ENCODE measurements at places on chromosomes 4 and X. TPM values are rescaled to one million over a fixed set of nuclear protein-coding genes. Genes with fewer than 3 reads are reported as not detected.

DNA sequence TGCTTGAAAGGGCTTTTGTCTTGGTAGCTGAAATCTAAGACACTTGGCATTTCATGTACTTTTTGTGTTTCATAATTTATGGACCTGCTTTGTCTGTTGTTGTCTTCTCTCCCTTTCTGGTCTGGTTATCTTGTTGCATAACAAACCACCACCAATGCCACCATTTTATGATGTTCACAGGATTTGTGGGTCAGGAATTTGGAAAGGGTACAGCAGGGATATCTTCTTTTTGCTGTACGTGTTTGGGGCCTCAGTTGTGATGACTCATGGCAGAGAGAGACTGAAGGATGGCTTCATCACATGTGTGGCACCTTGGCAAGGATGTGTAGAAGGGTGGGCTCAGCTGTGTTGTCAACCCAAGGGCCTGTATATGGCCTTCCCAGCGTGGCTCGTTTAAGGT is 35.2 kb downstream of the KDM6A start:
- no peak for DNase-seq
- peaks cover 56% of the 10 kb centered on the region for H3K4me1 ChIP-seq
- H3K36me3 ChIP-seq: peaks cover 3% of the 10 kb centered on the region

- no peak overlapping the region for H3K4me3 ChIP-seq
- H3K27ac ChIP-seq: no peak overlapping the region
- H3K27me3 ChIP-seq: peaks cover 4% of the 10 kb centered on the region
- H3K36me3 ChIP-seq: no peaks in the 10 kb centered on the region
- DNase-seq: no peak
- no peaks in the 10 kb centered on the region for H3K4me1 ChIP-seq
Observed at GRCh38 chrX:130561930-130562329, 160.1 kb downstream of the RBMX2 start.

ADH1A gene
- total RNA-seq: not detected

CXCL8 gene
- total RNA-seq: 0.76 TPM

DNA sequence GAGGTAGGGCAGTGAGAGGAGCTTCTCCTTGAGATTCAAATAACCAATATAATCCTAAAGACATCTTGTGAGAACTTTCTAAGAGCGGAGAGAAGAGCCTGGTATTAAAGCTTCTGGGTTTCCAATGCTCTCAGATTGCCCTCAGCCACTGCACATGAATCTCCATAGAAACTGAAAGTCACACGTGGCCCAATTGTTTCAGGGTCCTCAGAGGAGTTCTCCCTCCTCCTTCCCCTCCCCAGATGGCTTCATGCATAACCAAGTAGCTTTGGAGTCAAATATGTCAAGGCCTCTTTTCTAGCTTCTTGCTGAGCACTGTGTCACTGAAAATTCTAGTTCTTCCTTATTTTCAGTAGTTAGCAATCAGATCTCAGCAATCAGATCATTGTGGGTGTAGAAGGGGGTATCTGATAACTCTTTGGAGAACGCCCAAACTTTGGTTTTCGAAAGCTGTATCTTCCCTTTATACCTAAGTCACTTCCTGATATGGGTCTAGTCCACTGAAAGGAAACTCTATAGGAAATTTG is 2.2 kb downstream of the BTK start:
- no peaks in the 10 kb centered on the region for H3K4me1 ChIP-seq
- H3K27me3 ChIP-seq: peaks cover 3% of the 10 kb centered on the region
- no peak overlapping the region for H3K27ac ChIP-seq
- no peaks in the 10 kb centered on the region for H3K36me3 ChIP-seq
- no peak overlapping the region for H3K4me3 ChIP-seq

DNA sequence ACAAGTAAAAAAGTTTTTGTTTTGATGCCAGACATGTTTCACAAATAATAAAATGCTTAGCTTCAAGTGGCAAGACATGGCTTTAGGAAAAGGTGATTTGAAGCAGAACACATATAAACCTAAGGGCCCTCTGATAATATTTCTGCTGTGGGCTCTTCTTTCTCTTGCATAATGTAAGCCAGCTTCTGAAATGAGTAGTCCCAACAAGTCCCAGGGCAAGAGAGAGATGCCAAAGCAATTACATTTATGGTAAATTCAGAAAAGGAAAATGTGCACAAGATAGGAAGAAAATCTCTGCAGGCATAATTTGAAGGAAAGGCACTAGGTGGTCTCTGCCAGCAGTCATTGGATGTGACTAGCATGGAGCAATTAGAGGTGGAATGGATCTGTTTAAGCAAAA is 170.8 kb upstream of the GALNT7 start:
- no peak overlapping the region for H3K4me3 ChIP-seq
- H3K27me3 ChIP-seq: peaks cover 12% of the 10 kb centered on the region
- DNase-seq: no peak
- no peaks in the 10 kb centered on the region for H3K36me3 ChIP-seq
- peaks cover 9% of the 10 kb centered on the region for H3K4me1 ChIP-seq

APLN gene
- 1.9 TPM for total RNA-seq

PAGE1 gene
- not detected for total RNA-seq

ARHGAP36 gene
- total RNA-seq: not detected

DNA sequence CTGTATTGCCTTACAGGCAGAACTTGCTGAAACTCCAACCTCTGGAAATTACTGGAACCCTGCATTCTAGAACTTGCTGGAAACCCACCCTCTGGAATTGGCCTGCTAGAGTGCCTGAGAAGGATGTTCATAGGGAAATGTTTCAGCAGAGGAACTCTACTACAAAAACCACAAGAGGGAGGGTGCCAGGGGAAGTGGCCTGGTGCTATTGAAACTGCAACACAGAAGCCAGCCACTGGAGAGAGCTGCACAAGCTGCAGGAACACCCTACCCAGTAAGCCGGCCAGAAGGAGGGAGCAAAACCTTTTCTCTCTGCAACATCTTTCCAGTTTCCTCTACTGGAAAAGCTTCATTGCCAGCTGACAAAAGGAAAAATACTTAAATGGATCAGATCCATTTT is 2.5 kb upstream of the BRWD3 start:
- peaks cover 2% of the 10 kb centered on the region for H3K36me3 ChIP-seq
- no peak overlapping the region for H3K27ac ChIP-seq
- H3K4me1 ChIP-seq: peaks cover 15% of the 10 kb centered on the region
- no peak overlapping the region for H3K4me3 ChIP-seq
- H3K27me3 ChIP-seq: no peaks in the 10 kb centered on the region
- peak; percentile 56 for DNase-seq

- H3K27me3 ChIP-seq: no peaks in the 10 kb centered on the region
- no peaks in the 10 kb centered on the region for H3K4me1 ChIP-seq
- H3K27ac ChIP-seq: no peak overlapping the region
- no peaks in the 10 kb centered on the region for H3K36me3 ChIP-seq
Observed at GRCh38 chr4:31124008-31124585, 403.9 kb downstream of the PCDH7 start.

DNA sequence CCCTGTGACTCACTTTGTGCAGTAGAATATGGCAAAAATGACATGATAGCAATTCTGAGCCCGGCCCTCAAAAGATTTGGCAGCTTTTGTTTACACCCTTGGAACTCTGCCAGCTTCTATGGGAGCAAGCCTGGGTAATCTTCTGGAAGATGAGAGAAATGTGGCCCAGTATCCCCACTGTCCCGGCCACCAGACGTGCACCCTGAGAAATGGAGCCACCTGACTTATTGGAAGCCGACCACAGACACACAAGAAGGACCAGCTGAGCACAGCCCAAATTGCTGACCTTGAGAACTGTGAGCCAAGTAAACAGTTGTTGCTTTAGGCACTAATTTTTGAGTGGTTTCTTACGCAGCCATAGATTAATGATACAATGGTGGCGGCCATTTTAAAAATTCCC is 197.0 kb downstream of the STIM2 start:
- no peaks in the 10 kb centered on the region for H3K4me1 ChIP-seq
- H3K4me3 ChIP-seq: no peak overlapping the region
- no peak overlapping the region for H3K27ac ChIP-seq
- no peak for DNase-seq
- peaks cover 7% of the 10 kb centered on the region for H3K27me3 ChIP-seq

- no peaks in the 10 kb centered on the region for H3K4me1 ChIP-seq
- H3K27ac ChIP-seq: no peak overlapping the region
- DNase-seq: no peak
- no peaks in the 10 kb centered on the region for H3K27me3 ChIP-seq
Observed at GRCh38 chr4:10647846-10648245, 36.7 kb downstream of the CLNK start.

GRCh38 chrX:14528629-14529289 is 577 bp upstream of the GLRA2 start:
- H3K4me3 ChIP-seq: no peak overlapping the region
- no peaks in the 10 kb centered on the region for H3K4me1 ChIP-seq
- DNase-seq: peak; percentile 73

XAGE1A gene
- total RNA-seq: not detected

SRPX2 gene
- not detected for total RNA-seq

DNA sequence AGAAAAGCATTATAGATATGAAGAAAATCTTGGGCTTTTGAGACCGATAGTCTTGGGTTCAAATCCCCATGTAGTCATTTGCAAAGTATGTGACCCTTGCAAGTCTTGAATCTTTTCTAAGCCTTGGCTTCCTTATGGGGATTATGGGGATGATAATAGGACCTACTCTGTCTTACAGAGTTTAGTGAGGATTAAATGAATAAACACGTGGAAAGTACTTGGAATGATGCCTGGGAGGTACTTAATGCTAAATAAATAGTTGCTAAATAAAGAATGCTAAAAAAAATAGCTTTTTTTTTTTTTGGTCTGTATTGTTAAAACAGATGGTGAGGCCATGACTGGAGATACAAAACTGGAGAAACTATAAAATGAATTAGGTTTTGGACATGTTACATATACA is 292.7 kb downstream of the GPAT3 start:
- no peaks in the 10 kb centered on the region for H3K36me3 ChIP-seq
- H3K4me1 ChIP-seq: no peaks in the 10 kb centered on the region
- no peak overlapping the region for H3K27ac ChIP-seq
- H3K27me3 ChIP-seq: peaks cover 5% of the 10 kb centered on the region
- H3K4me3 ChIP-seq: no peak overlapping the region

DNA sequence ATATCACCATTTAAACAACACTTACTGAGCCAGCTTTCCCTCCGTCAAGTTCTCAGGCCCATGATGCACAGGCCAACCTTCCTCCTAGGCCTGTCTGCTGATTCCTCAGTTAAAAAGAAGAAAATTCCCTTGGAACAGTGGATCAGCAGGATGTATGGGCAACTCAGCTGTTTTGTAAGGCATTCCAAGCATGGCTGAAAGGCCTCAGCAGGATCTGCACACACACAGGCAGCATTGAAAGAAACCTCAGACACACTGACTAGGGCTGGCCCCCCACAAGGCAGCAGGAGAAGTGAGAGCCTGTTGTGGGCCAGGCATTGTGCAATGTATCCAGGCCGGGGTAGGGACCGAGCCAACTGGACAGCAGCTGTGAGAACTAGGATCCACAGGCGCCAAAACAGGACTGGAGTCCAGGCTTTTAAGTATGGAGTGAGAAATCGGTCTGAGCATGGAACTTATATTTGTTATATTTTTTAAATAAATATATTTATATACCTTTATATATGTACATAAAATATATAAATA is 171.4 kb downstream of the NWD2 start:
- no peak for DNase-seq
- H3K4me1 ChIP-seq: no peaks in the 10 kb centered on the region
- H3K4me3 ChIP-seq: no peak overlapping the region
- no peak overlapping the region for H3K27ac ChIP-seq
- no peaks in the 10 kb centered on the region for H3K36me3 ChIP-seq

DNA sequence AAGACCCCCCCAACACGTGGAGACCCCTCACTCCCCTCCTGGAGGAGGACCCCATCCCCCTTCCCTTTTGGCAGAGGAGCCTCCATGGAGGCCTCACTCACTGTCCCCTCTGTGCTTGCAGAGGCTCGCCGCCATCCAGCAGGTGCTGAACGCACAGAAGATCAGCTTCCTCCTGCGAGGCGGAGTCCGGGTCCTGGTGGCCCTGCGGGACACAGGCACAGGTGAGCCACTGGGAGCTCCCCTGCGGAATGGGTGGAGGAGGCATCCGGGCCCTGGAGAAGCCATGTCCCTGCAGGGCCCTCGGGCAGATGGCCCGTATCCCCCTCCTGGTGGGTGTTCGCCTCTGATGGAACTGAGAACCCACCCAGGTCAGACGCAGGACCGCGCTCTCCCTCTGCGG is 206.5 kb downstream of the AFAP1 start:
- no peaks in the 10 kb centered on the region for H3K4me1 ChIP-seq
- H3K4me3 ChIP-seq: no peak overlapping the region
- no peaks in the 10 kb centered on the region for H3K27me3 ChIP-seq
- H3K27ac ChIP-seq: no peak overlapping the region
- H3K36me3 ChIP-seq: no peaks in the 10 kb centered on the region

DNA sequence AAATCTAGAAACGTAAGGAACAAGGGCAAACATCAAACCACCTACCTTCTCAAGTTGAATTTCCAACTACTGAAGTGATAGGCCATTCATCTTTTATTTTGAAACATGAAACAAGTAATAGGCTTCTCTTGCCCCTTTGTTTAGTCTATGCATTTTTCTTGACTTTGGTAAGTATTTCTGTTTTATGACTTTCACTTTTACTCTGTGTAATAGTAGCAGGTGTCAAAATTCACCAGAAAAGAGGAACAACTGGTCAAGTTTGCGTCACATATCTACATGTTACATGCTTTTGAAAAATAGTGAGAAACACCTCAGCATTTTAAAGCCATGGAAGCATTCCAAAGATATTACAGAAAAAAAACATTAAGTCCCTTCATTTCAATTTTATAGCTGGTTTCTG is 157.1 kb upstream of the FTHL17 start:
- no peak overlapping the region for H3K27ac ChIP-seq
- H3K36me3 ChIP-seq: no peaks in the 10 kb centered on the region
- H3K27me3 ChIP-seq: no peaks in the 10 kb centered on the region
- no peaks in the 10 kb centered on the region for H3K4me1 ChIP-seq

All from activated CD4-positive, alpha-beta T cell treated with anti-CD3 and anti-CD28 coated beads for 36 hours (primary cell).